ENCODE measurements at places on chromosomes 1 and 21. TPM values are rescaled to one million over a fixed set of nuclear protein-coding genes. Genes with fewer than 3 reads are reported as not detected.

The PLPPR4 gene
- total RNA-seq, result 0.37 TPM

- no peaks in the 10 kb centered on the region for H3K27me3 ChIP-seq
- H3K27ac ChIP-seq, result no peak overlapping the region
- no peaks in the 10 kb centered on the region for H3K4me1 ChIP-seq
- no peaks in the 10 kb centered on the region for H3K36me3 ChIP-seq
- no peak overlapping the region for H3K4me3 ChIP-seq
- DNase-seq, result no peak
These were observed 46.8 kb downstream of the ADAMTS5 start for GRCh38 chr21:26920055-26920454.

DNA sequence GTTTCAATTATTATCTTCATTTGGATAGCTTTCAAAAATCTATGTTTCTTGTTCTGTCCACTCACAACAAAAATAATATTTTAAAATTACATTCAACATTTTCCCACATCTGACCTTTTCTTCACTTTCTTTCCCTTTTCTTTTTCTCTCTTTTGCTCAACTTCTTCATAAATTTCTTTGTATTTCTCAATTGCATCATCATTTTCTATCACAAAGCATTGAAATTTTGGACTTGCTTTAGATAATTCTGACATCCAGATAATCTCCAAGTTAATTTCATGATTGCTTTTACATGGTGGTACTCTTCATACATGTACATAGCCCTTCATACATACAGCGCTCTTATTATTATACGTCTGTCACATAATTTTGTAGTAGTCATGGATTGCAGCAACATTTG lies 30.2 kb downstream of the NUF2 start:
- no peaks in the 10 kb centered on the region for H3K4me1 ChIP-seq
- no peak overlapping the region for H3K27ac ChIP-seq
- H3K4me3 ChIP-seq, result no peak overlapping the region
- H3K27me3 ChIP-seq, result no peaks in the 10 kb centered on the region
- no peak for DNase-seq
- H3K36me3 ChIP-seq, result no peaks in the 10 kb centered on the region

GRCh38 chr1:27253596-27253995 lies 19.2 kb downstream of the WDTC1 start:
- no peak overlapping the region for H3K4me3 ChIP-seq
- H3K27me3 ChIP-seq, result no peaks in the 10 kb centered on the region
- H3K36me3 ChIP-seq, result no peaks in the 10 kb centered on the region
- H3K4me1 ChIP-seq, result no peaks in the 10 kb centered on the region
- H3K27ac ChIP-seq, result no peak overlapping the region

The RGS1 gene
- total RNA-seq, result 43.2 TPM

DNA sequence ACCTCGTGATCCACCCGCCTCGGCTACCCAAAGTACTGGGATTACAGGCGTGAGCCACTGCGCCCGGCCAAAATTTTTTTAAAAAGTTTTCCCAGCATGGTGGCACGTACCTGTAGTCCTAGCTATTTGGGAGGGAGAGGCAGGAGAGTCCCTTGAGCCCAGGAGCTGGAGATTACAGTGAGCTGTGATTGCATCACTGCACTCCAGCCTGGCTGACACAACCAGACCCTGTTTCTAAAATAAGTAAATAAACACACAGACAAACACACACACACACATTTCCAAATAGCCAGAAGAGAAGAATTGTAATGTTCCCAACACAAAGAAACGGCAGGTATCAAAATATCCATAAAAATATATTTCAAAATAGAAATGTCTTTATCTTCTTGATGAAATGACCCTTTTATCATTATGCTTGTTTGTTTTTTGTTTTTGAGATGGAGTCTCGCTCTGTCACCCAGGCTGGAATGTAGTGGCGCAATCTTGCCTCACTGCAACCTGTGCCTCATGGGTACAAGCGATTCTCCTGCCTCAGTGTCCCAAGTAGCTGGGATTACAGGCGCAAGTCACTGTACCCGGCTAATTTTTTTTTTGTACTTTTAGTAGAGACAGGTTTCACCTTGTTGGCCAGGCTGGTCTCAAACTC lies 9.3 kb downstream of the HES2 start:
- no peaks in the 10 kb centered on the region for H3K36me3 ChIP-seq
- no peak overlapping the region for H3K27ac ChIP-seq
- H3K4me1 ChIP-seq, result peaks cover 6% of the 10 kb centered on the region
- H3K27me3 ChIP-seq, result peaks cover 19% of the 10 kb centered on the region
- no peak for DNase-seq
- H3K4me3 ChIP-seq, result no peak overlapping the region

- no peaks in the 10 kb centered on the region for H3K36me3 ChIP-seq
- no peaks in the 10 kb centered on the region for H3K27me3 ChIP-seq
- H3K27ac ChIP-seq, result no peak overlapping the region
- no peak for DNase-seq
These were observed 6.2 kb downstream of the BECN2 start for GRCh38 chr1:241963722-241964121.

DNA sequence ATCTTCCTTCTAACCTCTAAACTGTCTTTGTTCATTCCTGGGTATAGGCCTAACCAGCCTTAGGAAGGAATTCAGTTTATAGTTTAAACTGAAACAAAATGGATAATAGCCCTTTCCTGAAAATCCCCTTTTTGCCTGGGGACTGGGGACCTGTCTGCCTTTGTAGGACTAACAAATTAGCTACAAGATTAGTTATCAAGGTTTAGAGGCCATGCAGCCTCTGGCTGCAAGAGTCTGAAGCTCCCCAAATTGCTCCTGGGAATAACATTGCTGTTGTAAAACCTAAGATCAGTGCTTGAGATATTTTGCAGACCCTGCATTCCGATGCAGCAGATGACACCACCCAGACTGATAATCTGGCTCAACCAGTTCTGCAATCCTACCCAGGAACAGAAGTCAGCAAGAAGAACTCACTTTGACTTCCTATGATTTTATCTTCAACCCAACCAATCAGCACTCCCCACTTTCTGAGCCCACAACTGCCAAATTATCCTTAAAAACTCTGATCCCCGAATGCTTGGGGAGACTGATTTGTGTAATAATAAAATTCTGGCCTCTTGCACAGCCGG lies 96.6 kb upstream of the ETV3 start:
- H3K27ac ChIP-seq, result no peak overlapping the region
- H3K4me1 ChIP-seq, result no peaks in the 10 kb centered on the region
- no peak overlapping the region for H3K4me3 ChIP-seq
- no peaks in the 10 kb centered on the region for H3K27me3 ChIP-seq
- no peak for DNase-seq
- H3K36me3 ChIP-seq, result no peaks in the 10 kb centered on the region

GRCh38 chr21:26835027-26835713 lies 10.0 kb downstream of the ADAMTS1 start:
- H3K4me3 ChIP-seq, result no peak overlapping the region
- no peak for DNase-seq
- H3K27me3 ChIP-seq, result no peaks in the 10 kb centered on the region
- H3K4me1 ChIP-seq, result no peaks in the 10 kb centered on the region
- no peaks in the 10 kb centered on the region for H3K36me3 ChIP-seq

The SAMSN1 gene
- 3.3 TPM for total RNA-seq

Measured in transverse colon (tissue), 4 donors.